ENCODE measurements at places on chromosomes 3 and 15.

DNA sequence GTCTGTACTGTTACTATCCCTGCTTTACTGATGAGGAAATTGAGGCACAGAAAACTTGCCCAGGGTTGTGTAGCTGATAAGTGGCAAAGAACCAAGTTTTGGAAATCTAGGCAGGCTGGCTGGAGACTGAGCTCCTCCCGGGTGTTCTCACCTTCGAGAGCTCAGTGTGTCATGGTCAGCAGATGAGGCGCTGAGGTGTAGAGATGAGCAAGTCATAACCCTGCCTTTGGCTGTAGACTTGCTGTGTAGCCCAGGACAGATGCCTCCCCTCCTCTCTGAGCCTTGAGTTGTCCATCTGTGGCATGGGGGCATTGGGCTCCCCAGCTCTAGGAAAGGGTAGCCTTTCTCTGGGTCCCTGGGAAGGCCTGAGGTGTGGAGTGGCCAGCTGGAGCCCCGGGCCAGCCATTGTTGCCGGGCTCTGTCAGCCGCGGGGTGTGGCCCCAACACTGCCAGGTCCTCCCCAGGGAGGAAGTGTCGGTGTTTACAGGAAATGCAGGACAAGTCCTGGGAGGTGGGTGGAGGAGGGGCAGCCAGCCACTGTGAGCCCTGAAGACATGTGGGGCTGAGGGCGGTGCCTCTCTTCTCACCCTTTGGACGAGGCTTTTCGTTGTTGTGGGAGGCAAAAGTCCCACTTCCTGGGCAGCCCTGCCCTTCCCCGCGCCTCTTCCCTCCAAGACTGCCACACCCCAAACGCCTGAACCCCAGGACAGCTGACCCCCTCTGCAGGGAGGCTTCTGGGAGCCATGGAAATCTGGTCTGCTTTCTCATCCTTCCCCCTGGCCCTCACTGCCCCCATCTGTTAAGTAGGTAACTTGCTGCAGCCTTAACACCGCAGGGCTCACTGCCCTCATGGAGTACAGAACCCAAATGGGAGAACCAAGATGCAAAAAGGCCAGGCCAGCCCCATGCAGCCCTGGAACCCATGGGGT is 29.1 kb downstream of the FGD5 start:
- no peak for DNase-seq

DNA sequence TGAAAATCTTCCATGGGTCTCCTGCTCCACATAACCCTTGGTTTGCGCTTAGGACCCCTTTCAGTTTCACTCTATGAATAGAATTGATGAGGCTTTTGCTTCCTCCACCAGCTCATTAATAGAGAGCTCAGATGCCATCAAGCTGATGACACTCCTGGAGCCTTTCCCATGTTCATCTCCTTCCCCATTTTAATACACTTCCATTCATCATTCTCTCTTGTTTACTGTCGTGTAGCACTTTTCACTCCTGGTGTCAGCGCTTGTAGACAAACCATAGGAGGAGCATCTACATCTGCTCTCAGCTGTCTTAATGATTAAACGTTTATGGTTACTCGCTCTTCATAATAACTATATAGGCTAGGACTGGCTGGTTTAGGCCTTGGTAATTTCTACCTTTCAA is 363.5 kb downstream of the EPHB1 start:
- DNase-seq, result no peak

DNA sequence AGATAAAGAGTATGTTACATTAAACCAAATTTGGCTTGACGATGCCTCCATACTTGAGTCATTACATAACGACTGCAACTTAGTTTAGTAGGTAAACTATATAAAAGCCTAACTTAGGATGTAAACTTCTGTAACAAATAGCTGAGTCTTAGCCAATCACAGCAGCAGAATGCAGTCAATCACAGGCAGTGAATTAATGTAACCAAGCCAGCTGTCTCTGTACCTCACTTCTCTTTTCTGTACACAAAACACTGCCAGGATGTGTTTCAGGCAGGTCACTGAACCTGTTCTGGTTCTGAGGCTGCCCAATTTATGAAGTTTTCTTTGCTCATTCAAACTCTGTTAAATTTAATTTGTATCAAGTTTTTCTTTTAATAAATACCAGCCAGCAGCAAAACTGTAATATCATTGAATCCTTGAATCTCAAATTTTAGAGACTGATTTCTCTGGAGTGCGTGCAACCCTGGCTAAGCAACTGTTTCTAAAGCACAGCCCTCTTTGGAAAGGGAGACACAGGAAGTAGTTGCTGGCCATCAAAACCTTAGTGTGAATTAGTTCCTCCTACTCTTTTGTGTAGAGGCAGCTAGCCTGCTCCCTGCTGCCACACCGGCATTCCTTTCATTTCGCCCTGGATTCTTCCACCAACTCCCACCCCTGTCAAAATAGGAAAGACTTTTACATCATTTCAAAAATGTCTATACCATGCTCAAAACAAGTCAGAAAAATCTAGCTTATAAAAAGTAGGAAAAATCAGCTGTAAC is 15.2 kb downstream of the RFTN1 start:
- DNase-seq, result no peak

DNA sequence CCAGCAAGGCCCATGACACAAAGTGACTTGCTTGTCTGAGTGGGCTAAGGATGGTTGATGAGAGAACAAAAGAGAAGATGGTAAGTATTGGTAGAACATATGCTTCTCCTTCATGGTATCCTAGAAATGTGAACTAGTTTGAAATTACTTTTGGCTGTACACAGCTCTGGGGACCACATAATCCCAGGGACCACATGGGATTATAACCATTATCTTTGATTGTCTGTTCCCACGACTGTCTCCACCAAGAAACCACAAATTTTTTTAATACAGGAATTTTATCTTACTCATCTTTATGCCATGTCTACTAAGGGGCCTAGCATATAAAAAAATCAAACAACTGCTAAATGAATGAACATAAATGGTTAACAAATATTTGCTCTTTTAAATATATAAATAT is 155.3 kb upstream of the PRICKLE2 start:
- no peak for DNase-seq

GRCh38 chr15:35663956-35664355 is 118.0 kb upstream of the DPH6 start:
- DNase-seq, result no peak

- no peak for DNase-seq
Measured at GRCh38 chr3:111581403-111582119, 13.6 kb downstream of the ZBED2 start.

- no peak for DNase-seq
Measured at GRCh38 chr15:98266295-98266694, 305.8 kb downstream of the ARRDC4 start.

DNA sequence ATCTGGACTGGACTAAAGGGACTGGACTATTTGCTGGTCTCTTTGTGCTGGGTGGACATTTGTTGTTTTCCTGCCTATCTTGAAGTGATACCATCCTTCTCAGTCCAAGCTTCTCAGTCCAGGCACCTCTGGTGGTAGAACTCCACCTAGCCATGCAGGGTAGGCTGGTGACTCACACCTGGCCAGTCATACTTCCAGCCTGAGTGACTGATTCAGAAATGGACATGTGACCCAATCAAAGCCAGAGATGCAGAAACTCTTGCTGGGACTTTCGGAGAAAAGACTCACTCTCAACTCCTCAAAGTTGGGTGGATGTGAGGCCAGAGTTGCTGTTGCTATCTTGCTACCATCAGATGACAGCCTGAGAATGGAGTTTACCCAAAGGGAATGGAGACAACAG is 5.6 kb upstream of the ASB14 start:
- no peak for DNase-seq

DNA sequence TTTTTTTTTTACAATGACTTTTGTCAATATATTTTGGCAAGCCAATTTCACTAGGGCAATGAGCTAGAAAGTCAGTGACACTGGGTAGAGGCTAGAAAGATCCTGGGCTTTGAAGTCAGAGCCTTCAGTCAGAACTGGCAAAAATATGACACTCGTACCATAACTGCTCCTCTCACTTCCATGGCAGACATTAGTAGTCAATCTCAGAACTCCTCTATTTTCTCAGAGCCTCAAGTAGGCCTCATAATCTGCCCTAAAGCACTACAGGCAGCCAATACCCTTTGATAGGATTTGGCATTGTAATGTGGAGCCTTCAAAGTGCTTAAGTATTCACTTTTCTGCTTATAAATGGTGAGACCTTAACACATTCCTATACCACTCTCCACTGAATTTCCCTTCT is 67.8 kb downstream of the ADAMTS9 start:
- no peak for DNase-seq

DNA sequence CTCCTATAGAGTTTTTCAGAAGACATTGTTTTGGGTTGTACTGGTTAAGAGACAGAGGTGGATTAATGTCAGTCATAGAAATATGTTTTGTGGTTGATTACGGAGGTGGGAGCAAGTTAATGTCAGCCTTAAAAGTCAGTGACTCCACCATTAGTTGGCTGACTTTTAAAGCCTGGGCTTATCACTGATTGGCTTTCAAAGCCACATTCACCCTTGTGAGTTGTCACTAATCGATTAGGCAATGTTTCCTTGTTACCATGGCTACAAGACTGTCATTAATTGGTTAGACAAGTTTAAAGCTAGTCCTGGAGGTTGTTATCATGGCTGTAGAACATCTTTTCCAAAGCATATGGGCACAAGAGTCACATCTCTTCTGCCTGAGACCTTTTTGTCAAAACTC is 73.0 kb downstream of the NEO1 start:
- DNase-seq, result no peak

GRCh38 chr3:147343926-147344325 is 62.4 kb downstream of the ZIC4 start:
- DNase-seq, result no peak

DNA sequence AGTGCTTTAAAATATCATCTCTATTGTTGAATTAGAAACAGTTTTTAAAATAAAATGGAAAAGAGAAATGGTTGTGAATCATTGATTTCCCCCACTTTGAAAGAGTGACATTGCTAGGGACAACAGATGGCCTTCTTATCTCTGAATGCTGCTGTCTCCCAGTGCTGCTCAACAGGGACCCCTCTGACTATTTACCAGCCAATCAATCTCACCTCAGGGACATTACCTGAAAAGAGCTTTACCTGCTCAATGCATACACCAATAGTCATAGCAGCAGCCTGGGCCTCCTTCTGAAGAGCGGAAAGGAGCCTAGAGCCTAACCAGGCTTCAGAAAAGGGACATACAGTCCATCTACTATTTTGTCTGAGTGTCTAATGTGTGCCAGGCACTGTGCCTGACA is 162.8 kb downstream of the CGGBP1 start:
- no peak for DNase-seq

DNA sequence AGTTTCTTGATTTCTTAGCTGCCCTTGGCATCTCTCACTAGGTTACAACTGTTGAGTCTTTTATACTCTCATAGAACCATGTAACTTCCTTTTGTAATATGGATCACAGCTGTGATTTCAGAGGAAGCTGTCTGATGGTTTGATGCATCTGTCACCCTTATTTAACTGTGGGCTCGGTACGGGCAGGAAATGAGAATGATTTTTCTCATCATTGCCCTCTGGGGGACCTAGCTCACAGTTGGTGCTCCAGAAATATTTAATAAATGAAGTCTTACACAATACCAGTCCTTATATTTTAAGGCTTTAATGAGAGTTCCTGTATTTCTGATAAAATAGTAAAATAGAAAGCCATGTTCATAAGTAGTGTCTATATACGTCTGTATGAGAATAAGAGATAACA is 151.2 kb downstream of the EBLN2 start:
- no peak for DNase-seq

DNA sequence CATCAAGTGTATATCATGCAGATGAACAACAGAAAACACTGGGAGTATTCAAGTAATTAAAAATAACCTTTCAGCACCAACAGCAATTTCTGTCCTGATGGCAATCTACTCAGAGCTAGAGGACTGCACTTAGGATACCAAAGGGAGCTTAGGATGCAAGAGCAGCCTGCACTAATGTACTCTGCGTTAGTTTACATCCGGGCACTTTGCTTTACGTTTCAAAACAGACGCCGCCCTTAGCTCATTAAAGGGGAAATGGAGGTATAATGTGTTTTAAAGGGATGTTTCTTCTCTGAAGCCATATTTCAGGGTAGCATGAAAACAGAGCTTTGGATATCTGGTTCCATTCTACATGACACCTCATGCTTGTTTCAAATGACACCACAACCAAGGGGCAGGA is 14.0 kb upstream of the B3GNT5 start:
- no peak for DNase-seq

- no peak for DNase-seq
Measured at GRCh38 chr15:40688932-40689799, 5.8 kb upstream of the RAD51 start.

DNA sequence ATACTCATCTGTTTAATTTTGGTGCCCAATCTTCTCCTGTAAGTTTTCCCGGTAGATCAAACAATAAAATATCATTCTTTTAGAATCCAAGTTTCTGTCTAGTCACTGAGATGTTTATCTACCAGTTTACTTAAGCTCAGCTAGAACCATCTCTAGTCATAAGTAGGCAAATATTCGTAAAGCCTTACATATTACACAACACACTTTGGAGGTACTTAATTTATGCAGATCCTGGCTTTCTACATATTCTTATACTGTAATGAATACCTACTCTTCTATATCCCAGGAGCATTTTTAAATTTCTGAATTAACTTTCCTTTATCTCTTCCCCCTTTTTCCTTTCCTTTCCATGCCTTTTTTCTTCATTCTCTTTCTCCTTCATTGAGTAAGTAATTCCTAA is 185.9 kb upstream of the ZBTB20 start:
- no peak for DNase-seq

- no peak for DNase-seq
Measured at GRCh38 chr3:71859123-71859519, 74.2 kb upstream of the PROK2 start.

- no peak for DNase-seq
Measured at GRCh38 chr15:92796161-92796611, 103.9 kb upstream of the CHD2 start.

DNA sequence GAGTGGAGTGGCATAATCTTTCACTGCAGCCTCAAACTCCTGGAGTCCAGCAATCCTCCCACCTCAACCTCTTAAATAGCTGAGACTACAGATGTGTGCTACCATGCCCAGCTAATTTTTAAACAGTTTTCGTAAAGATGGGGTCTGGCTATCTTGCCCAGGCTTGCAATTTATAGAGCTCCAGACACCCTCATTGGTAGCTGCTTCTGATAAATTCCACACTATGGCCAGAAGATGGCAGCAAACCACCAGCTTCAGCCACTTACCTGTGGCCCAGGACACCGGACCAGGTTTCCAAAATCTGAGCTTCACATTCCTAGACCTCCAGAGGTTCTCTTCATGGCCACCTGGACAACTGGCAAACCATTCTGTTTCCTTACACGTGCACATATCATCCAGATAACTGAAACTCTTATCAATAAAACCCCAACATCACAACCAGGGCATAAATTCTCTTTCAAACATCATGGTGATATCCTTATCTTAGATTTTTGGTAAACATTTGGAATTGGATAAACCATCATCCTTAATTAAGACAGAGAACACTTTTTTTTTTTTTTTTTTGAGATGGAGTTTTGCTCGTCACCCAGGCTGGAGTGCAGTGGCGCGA is 28.9 kb downstream of the FBXW12 start:
- DNase-seq, result peak; percentile 40

DNA sequence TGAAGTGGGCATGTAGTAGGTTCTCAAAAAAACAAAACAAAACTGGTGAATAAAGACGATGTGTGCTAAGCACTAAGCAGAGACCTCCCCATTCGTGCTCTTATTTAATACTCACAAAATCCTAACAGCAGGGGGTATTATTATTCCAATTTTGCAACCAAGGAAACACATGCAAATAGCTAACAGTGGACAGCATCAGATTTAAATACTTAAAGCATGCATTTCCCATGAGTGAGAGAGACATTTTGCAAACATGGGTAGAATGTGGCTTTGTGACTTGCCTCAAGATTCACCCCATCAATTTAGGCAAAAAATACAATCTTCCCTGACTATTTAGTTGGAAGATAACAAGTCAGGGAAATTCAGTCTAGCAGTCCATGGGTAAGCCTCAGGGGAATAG is 946.2 kb upstream of the CFAP20DC start:
- no peak for DNase-seq

GRCh38 chr3:158569794-158570193 is 1.2 kb upstream of the MLF1 start:
- no peak for DNase-seq

Data from T-helper 22 cell (primary cell).